ENCODE measurements at places on chromosomes 3 and 15.

- no peak for DNase-seq
- no peaks in the 10 kb centered on the region for H3K4me1 ChIP-seq
- no peaks in the 10 kb centered on the region for H3K36me3 ChIP-seq
- H3K4me3 ChIP-seq = no peak overlapping the region
These were observed 259.9 kb upstream of the NR2F2 start for GRCh38 chr15:96070636-96071035.

DNA sequence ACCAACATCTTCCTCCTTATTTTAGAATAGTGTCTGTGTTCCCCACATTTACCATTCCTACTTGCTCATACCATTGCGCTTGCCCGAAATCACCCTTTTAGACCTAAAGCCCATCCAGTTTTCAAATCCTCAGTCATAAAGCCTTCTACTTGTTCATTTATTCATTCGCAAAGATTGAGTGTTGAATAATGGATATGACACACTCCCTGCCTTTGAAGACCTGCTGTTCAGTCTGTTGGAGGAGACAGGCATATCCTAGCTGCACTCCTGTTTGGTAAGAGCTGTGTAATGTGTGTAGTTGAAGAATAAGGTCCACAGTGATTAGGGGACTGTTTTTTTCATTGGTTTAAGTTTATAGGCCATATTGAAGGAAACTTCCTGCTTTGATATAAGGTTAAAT lies 1.7 kb downstream of the CNOT10 start:
- no peaks in the 10 kb centered on the region for H3K4me1 ChIP-seq
- no peak overlapping the region for H3K27ac ChIP-seq
- H3K4me3 ChIP-seq = no peak overlapping the region

- peaks cover 1% of the 10 kb centered on the region for H3K4me1 ChIP-seq
- H3K4me3 ChIP-seq = no peak overlapping the region
- no peaks in the 10 kb centered on the region for H3K27me3 ChIP-seq
These were observed 92.3 kb upstream of the LRIG1 start for GRCh38 chr3:66592927-66593625.

DNA sequence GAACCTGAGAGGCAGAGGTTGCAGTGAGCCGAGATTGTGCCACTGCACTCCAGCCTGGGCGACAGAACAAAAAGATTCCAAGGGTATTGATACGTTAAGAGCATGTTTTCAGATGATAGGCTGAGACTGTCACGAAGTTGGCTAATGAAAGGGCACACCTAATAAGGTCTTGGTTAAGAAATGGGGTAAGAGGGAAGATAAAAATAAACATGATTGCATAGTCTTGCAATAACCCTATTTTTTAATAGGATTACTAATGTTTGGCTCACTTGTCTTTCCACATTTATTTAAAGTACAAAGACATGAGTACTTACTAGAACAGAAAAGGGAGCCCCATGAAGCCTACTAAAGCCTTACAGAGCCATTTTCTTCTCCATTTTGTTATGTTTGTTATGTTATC lies 109.0 kb downstream of the FRMD4B start:
- no peaks in the 10 kb centered on the region for H3K4me1 ChIP-seq
- H3K27me3 ChIP-seq = no peaks in the 10 kb centered on the region
- DNase-seq = no peak
- no peak overlapping the region for H3K4me3 ChIP-seq
- no peak overlapping the region for H3K27ac ChIP-seq

- DNase-seq = peak; percentile 42
- H3K4me3 ChIP-seq = no peak overlapping the region
- no peaks in the 10 kb centered on the region for H3K36me3 ChIP-seq
These were observed 19.0 kb upstream of the CCR2 start for GRCh38 chr3:46334741-46335478.

GRCh38 chr3:181497358-181497757 lies 214.4 kb upstream of the SOX2 start:
- no peak overlapping the region for H3K27ac ChIP-seq
- no peaks in the 10 kb centered on the region for H3K4me1 ChIP-seq
- H3K36me3 ChIP-seq = no peaks in the 10 kb centered on the region
- DNase-seq = no peak

DNA sequence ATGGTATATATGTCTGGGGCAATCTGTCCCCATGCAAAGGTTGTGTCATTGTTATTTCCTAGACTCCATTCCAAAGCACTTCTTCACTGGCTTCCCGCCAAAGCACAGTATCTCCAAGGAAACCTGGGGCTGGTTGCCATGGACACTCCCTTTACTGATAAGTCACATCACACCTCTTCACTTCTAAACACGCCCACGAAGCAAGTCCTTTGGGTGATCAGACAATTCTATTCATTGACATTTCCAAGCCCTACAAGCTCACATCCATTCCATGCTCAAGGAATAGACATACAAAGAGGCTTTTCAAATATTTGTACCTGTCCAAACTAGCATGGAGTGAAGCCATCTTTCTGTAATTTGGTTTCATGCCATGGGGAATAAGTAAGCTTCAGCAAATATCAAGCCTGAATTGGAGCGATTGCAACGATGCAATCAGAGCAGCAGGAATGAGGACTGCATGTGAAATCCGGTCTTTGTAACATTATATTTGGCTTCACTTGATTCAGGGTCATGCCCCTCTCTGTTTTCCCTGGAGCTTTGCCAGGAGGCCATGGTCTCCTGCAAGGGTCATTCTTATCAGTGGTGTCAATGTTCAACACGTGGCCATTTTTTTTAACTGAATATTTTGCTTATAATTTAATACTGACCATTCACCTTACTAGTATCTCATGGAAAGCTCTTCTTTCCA lies 201.6 kb upstream of the TMC3 start:
- no peak overlapping the region for H3K4me3 ChIP-seq
- H3K36me3 ChIP-seq = no peaks in the 10 kb centered on the region
- H3K4me1 ChIP-seq = no peaks in the 10 kb centered on the region
- DNase-seq = no peak
- H3K27me3 ChIP-seq = no peaks in the 10 kb centered on the region

DNA sequence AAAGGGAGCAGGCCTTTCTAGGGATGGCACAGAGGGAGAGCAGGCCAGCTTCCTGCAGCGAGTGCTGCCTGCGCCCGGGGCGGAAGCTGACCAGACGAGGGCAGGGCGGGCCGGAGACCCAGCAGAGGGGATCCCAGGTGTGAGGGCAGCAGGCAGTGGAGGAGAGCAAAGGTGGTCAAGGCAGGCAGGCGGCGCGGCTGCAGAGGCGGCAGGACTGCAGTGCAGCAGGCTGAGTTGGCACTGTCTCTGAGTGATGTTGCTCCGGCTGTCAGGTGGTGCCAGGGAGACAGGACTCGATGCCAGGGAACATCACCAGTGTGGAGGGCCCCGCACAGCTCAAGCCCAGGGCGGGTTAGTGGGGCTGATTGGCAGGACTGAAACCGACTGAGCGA lies 22.3 kb upstream of the PLXNA1 start:
- no peak for DNase-seq
- H3K36me3 ChIP-seq = no peaks in the 10 kb centered on the region
- peak overlapping the region; percentile 5 for H3K4me3 ChIP-seq
- H3K27me3 ChIP-seq = no peaks in the 10 kb centered on the region

All from mesenchymal stem cell (in vitro differentiated cells and primary cell).